ENCODE measurements at places on chromosomes 2 and 18.

DNA sequence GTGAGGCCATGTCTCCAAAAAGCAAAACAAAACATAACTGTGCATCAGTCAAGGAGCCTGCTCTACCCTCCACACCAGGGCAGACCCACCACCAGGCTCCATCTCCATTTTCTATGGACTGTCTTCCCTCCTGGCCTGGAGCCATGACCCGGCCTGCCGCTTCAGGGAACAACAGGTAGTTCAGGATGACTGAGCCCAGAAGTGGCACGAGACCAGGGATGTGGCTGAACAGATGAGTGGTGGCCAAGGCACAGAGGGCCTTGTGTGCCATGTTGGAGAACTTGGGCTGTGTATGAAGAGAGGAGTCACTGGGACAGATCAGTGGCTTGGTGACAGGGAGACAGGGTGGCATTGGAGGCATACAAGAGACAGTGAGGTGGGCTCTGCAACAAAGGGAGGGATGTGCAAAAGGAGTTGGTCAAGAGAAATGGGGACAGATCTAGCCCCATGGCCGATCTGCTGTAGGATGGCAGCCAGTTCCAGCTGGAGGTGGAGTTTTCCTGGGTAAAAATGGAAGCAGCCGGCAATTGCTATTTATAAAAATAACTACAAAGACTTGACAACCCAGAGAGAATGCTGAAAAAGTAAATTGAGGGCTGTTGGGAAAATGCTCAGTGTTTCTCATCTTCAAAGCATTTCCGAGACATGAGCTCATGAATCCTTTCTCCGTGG is 35.0 kb downstream of the TMEM177 start:
- no peak for ATAC-seq

DNA sequence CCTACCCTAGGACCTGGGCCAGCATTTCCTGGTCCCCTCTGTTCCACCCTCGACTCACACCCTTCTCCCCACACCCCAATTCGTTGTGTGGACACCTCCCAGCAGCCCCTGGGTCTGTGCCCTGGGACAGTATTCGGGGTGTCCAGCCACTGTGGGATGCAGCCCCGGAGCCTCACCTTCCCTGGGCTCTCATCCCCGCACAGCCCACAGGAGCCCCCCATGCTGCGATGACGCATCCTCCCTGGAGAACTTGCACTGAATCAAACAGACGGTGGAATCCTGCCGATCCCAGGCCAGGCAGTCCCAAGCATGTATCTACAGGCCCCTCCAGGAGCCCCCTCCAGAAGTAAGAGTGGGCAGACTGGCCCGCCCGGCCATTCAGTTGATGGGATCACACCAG is 9.7 kb downstream of the ITM2C start:
- no peak for ATAC-seq

- no peak for ATAC-seq
Observed at GRCh38 chr2:77538031-77538430, 15.9 kb upstream of the LRRTM4 start.

DNA sequence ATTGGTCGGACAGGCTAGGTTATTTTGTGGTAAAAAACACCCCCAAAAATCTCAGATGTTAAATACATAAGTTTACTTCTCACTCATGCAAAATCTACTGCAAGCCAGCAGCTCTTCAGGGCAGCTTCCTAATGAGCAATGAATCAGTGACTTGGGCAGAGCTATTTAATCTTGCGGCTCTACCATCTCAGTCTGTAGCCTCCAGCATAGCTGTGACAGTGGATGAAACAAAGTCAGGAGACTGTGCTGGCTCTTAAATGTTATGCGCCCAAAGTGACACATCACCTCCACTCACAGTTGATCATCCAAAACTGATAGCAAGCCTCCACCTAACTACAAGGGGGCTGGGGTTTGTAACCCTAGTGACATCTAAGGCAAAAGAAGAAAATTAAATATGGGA is 571.9 kb downstream of the METTL4 start:
- ATAC-seq, result no peak

GRCh38 chr2:196555726-196556125 is 83.8 kb upstream of the CCDC150 start:
- no peak for ATAC-seq

GRCh38 chr2:176280867-176281658 is 11.8 kb downstream of the MTX2 start:
- ATAC-seq, result no peak

DNA sequence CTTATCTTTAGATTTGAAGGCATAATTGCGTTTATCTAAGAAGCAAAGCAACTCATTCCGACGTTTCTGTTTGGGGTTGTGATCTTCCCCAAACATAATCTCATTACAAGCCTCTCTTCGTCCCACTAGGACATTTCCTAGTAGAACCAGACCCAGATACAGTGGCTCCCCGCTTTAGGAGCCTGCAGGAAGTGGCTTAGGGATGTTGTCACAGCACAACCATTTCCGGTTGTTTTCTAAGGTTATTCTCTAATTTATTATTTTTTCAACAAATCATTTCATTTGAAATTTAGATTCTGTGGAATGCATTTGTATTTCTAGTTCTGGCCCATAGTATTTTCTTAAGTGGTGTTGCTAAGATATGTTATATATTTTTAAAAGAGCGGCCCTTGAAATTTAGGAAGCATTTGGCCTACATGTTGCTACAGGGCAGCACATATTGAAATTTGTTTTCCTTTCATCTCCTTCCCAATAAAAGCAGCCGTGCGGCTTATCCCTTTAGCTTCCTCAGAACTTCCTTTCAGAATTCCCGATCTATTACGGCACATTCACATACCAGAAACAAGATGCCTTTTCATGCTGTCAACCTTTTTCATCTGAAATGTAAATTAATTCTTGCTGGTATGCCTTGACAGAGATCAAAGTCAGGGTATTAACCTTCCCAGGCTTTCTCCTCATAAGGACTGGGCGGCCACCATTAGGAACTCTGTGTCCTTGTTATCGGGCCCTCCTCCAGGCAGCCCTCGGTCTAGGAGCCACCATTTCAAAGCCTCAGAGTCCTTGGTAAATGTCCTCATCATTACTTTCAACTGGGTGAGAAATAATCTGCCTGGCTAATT is 210.9 kb upstream of the SP5 start:
- ATAC-seq, result no peak

GRCh38 chr2:107025869-107026380 is 140.0 kb upstream of the ST6GAL2 start:
- no peak for ATAC-seq

- ATAC-seq, result no peak
Observed at GRCh38 chr2:216495656-216496055, 3.0 kb upstream of the RPL37A start.

DNA sequence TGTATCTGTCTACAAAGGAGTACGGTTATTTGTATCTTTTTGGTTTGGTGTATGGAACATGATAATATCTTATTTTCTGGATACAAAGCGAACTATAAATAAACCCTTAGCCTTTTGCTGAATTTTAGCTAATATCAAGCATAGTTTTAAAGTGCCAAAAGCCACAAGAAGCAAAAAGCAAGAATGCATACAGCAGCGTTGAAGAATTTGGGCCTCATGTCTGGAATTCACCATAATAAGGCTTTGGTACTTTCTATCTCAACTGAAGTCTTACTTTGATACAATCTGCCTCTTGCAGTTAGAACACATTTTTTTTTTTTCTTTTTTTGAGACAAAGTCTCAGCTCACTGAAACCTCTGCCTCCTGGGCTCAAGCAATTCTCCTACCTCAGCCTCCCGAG is 151.5 kb downstream of the ERBB4 start:
- ATAC-seq, result no peak

DNA sequence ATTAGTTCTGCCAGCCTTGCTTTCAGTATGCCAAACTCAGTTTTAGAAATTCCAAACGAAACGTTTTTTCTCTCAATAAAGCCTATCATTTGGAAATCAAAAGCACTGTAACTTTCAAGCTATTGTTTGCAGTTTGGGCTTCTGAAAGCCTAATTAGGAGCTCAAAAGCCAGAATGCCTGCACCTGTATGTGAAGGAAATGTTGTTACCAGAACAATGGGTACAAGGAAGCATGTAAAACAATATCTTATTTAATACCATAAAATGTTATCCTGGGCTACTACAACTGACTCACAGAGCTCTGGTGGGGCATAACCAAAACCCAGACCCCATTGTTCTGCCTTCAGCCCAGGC is 12.6 kb upstream of the GULP1 start:
- no peak for ATAC-seq

DNA sequence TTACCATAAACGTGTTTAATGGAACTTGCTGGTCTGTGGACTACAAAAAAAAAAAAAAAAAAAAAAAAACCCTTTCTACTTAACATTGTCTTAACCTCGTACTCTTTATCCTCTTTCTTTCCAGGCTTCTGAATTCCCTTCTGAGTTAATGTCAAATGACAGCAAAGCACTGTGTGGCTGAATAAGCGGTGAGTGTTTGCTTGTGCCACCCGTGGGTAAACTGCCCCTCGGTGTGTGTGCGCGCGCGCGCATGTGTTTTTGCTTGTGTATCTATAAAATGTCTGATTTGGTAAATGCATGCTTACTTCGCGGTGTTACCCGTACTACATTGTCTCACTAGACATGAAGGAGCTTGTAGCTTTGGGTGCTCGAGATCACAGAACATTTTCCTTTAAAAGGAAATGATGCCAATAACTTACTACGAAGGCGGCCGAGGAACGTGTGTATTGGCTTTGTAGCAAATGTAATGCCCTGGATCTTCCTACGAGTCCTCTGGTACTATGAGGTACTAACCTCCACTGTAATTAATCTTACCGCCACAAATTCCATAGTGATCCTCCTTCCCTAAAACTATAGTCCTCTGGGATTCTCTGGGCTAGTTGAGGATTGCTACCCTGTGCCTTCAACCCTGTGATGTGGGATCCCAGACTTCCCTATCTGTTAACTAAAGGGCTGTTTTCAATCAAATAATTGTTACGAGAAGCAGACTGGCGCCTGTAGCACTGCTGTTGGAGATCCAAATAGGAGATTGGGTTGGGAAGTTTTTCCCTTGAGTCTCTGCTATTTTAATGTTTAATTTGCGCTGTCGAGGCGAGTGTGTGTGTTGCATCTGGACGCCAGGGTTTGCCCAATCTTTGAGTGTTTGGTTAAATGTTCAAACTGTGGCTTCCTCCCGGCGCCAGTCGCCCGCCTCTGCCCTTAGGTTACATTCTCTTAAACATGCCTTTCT is 1.1 kb downstream of the ID2 start:
- no peak for ATAC-seq

DNA sequence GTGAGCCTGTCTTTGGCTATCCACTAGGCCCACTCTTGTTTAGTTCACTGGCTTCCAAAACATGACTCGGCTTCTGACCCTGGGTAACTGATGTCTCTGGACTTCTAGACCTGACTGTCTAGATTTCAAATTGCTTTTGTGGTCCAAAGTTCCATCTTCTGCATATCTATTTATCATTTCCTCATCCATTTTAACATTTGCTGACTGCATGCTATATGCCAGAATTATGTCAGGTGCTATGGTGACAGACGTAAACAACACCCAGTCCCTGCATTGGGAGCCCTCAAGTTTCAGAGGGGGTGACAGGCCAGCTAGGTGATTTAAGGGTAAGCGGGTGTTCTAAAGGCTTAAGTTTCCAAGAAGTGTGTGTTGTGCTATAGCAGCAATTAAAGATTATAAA is 140.9 kb downstream of the PIEZO2 start:
- ATAC-seq, result no peak

GRCh38 chr2:181262782-181263181 is 194.4 kb upstream of the ITGA4 start:
- no peak for ATAC-seq

DNA sequence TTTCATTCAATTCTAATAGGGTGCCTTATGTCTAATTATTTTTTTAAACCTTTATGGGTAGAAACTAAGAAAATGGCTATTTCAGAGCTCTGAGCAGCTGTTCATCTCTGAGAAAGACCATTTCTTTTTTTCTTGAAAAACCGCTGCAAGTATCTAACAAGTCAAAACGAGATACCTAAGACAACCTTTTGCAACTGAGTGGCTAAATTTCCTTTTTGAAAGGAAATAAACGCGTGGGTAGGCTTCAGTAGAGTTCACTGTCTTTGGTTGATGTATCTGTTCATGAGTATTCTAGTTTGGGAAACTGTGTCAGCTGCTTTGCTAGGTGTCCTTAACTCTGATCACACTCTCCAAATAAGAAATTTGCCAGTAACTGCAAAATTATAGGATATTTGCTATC is 104.3 kb upstream of the LINC00305 start:
- ATAC-seq, result no peak

DNA sequence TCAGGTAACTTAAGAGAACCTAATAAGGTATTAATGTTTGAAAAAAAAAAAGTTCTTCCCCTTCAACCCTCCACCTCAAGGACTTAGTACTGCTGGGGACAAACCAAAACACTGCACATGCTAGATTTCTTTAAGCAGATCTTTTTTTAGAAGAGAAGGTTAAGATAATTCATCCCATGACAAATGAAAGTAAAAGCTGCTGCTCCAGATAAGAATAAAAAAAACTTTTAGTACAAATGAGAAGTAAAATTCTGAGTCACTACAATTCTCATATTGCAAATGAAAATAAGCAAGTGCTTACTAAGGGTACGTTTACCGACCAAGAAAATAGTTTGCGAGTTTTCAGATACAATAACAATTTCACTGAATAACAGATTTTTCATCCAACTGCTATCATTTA is 8.9 kb downstream of the STAM2 start:
- no peak for ATAC-seq

- ATAC-seq, result no peak
Observed at GRCh38 chr2:54557601-54558187, 101.6 kb downstream of the SPTBN1 start.

- no peak for ATAC-seq
Observed at GRCh38 chr2:236608188-236608525, 38.5 kb downstream of the ACKR3 start.

DNA sequence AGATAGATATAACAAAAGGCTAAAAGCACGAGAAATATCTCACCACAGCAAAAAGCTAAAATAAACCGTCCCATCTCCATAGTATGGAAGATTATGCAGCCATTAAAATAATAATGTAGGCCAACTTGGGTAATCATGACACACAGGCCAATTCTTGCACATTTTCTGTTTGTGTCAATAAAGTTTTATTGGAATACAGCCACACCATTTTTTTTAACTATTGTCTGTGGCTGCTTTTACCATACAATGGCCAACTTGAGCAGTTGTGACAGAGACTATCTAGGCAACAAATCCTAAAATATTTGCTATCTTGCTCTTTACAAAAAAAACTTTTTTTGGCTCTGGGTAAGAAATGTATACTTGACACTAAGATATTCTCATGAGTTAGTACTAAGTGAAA is 212.5 kb downstream of the LRRTM4 start:
- no peak for ATAC-seq

GRCh38 chr18:35455926-35456763 is 41.6 kb downstream of the INO80C start:
- ATAC-seq, result peak; percentile 24

- ATAC-seq, result no peak
Observed at GRCh38 chr18:72727776-72728175, 140.0 kb downstream of the NETO1 start.

- no peak for ATAC-seq
Observed at GRCh38 chr2:159265171-159265576, 21.3 kb downstream of the WDSUB1 start.

- ATAC-seq, result no peak
Observed at GRCh38 chr2:63721082-63721424, 120.6 kb upstream of the UGP2 start.
